Breast epithelium (tissue), 4 donors: ENCODE measurements at places on chromosomes 6 and 20. TPM values are rescaled to one million over a fixed set of nuclear protein-coding genes. Genes with fewer than 3 reads are reported as not detected.

Gene ZNF391
- total RNA-seq: 5.2 TPM

DNA sequence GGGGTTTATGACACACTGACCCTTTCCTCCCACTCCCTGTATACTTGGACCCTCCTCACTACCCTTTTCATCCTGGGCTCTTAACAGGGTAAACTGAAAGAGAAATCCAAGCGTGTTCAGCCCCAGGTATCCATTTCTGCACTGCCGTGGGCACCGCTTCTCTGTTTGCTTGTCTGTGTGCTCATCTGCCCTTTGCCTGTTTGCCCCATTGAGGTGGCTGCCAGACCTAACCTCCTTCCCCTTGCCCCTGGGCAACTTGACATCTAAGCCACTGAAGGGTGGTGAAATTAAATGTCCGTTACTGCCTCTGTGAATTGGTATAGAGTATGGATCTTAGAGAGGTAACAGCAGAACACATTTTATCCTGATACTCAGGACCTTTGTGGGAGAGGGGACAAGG lies 38.7 kb downstream of the ACSS2 start:
- H3K4me1 ChIP-seq: no peaks in the 10 kb centered on the region
- DNase-seq: no peak
- no peak overlapping the region for H3K27ac ChIP-seq

DNA sequence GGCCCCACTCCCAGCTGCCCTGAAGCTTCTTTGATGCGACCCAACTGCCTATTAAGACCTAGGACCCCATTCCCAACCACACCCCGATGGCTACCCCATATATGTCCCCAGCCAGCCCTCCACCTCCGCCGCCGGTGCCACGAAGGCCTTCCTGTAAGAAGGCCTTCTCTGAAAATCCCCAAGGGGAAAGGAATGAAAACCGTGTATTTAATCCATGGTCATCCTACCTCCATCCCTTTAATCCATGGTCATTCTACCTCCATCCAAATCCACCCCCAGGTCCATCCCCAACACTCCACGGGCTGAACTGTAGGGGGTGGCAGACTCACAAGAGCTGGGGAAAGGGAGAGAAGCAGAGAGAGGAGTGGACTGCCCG lies 545 bp upstream of the VSX1 start:
- DNase-seq: no peak
- H3K4me1 ChIP-seq: peaks cover 20% of the 10 kb centered on the region
- no peaks in the 10 kb centered on the region for H3K36me3 ChIP-seq
- no peaks in the 10 kb centered on the region for H3K27me3 ChIP-seq
- no peak overlapping the region for H3K4me3 ChIP-seq

GRCh38 chr6:166647896-166648295 lies 20.8 kb upstream of the RPS6KA2 start:
- DNase-seq: no peak
- no peak overlapping the region for H3K27ac ChIP-seq
- no peaks in the 10 kb centered on the region for H3K36me3 ChIP-seq
- H3K4me3 ChIP-seq: no peak overlapping the region
- H3K4me1 ChIP-seq: no peaks in the 10 kb centered on the region

GRCh38 chr20:59945175-59945574 lies 5.0 kb downstream of the FAM217B start:
- no peak for DNase-seq
- no peaks in the 10 kb centered on the region for H3K27me3 ChIP-seq
- H3K36me3 ChIP-seq: no peaks in the 10 kb centered on the region
- H3K27ac ChIP-seq: no peak overlapping the region
- H3K4me3 ChIP-seq: no peak overlapping the region

DNA sequence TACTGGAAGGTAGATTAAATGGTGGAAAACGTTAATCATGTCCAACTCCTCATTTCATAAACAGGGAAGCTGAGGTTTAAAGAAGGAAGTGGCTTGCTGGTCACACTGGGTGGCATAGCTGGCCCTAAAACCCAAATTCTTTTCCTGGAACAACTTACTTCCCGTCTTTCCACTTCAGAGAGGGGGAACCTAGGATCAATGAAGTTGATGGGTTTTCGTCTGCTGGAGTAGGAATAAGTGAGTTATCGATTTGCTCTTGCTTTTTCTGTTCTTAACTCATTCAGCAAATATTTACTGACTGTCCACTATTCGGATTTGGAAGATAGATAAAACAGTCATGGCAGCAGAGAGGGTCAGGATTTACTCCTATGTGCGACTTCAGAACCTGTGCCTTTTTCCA lies 1.2 kb upstream of the SYS1 start:
- H3K4me3 ChIP-seq: no peak overlapping the region
- peak overlapping the region; percentile 13 for H3K27ac ChIP-seq
- peaks cover 5% of the 10 kb centered on the region for H3K36me3 ChIP-seq
- H3K4me1 ChIP-seq: peaks cover 5% of the 10 kb centered on the region
- no peaks in the 10 kb centered on the region for H3K27me3 ChIP-seq

DNA sequence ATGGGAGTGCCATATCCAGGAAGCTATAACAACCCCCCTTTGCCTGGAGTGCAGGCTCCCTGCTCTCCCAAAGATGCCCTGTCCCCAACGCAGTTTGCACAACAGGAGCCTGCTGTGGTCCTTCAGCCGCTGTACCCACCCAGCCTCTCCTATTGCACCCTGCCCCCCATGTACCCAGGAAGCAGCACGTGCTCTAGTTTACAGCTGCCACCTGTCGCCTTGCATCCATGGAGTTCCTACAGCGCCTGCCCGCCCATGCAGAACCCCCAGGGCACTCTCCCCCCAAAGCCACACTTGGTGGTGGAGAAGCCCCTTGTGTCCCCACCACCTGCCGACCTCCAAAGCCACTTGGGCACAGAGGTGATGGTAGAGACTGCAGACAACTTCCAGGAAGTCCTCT lies 56.7 kb upstream of the TMEM181 start:
- H3K27me3 ChIP-seq: no peaks in the 10 kb centered on the region
- H3K27ac ChIP-seq: no peak overlapping the region
- peaks cover 12% of the 10 kb centered on the region for H3K36me3 ChIP-seq
- H3K4me1 ChIP-seq: no peaks in the 10 kb centered on the region
- no peak overlapping the region for H3K4me3 ChIP-seq

Gene PSMB1
- total RNA-seq: 214 TPM

DNA sequence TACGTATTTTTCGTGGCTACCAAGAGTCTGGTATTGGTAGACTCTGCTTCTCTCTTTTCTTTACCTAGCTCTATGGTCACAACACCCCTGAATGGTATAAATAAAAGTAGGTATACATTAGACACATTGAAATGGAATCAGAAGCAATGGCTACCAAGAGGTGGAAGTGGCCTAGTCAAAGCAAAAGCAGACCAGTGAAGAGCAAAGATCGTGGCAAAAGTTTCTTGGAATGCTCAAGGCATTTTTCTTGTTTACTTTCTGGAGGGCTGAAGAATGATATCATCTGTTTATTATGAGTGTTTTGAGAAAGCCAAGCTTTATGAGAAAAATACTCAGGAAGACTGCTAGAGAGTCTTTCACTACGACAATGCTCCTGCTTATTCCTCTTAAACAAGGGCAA lies 28.6 kb upstream of the MOCS1 start:
- H3K4me1 ChIP-seq: no peaks in the 10 kb centered on the region
- no peak overlapping the region for H3K4me3 ChIP-seq
- H3K27ac ChIP-seq: peak overlapping the region; percentile 10
- H3K36me3 ChIP-seq: no peaks in the 10 kb centered on the region
- no peaks in the 10 kb centered on the region for H3K27me3 ChIP-seq
- DNase-seq: no peak

DNA sequence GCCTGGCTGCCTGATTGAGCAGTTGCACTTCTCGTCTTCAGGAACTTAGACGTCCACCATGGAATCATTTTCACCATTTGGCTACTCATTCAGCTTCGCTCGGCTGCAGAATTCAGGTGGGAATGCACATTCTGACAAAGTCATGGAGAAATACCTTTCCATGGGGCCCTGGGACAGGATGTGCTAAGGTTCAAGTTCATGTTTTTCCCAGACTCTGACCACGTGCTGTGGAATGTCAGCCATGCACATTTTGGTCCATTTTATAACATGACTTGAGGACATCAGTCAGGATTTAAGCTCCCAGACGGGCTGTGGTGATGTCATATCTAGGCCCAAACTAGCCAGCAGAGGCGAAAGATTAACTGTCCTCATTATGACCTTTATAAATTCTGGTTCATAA lies 205.3 kb downstream of the TBXT start:
- no peaks in the 10 kb centered on the region for H3K4me1 ChIP-seq
- no peak for DNase-seq
- no peak overlapping the region for H3K27ac ChIP-seq
- no peaks in the 10 kb centered on the region for H3K36me3 ChIP-seq
- H3K4me3 ChIP-seq: no peak overlapping the region

DNA sequence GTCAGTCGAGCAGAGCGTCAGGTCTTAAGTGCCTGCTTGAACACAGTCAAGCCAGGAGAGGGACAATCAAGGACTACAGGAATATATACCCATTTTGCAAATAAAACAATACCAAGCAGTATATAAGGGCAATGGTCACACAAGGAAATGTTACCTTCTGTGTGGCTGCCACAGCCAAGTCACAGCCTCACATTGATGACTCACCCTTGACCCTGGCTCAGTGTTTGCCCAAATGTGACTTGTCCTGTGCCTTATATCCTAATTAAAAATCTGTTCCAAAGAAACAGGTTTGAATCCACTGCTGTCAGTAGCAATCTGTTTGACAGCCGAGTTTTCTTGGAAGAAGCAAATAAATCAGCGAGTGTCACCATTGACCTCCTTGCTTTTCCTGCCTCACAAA lies 34.3 kb downstream of the C6orf89 start:
- no peaks in the 10 kb centered on the region for H3K4me1 ChIP-seq
- no peak overlapping the region for H3K4me3 ChIP-seq
- no peaks in the 10 kb centered on the region for H3K36me3 ChIP-seq
- no peaks in the 10 kb centered on the region for H3K27me3 ChIP-seq
- H3K27ac ChIP-seq: peak overlapping the region; percentile 40

DNA sequence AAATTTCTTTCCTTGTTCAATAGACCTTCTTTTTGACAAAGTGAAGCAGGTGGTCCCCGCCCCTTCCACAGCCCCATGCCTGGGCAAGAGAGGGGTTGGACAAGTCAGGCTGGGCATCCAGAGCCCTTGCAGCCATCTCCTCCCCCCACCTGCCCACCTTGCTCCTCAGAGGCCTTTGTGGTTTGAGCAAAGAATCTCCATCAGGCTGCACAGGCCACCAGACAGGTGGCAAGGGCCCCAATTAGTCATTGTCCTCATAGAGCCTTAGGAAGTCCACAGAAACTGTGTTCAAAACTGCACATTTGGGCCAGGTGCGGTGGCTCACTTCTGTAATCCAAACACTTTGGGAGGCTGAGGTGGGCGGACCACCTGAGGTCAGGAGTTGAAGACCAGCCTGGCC lies 1.5 kb upstream of the MAPK13 start:
- H3K27ac ChIP-seq: no peak overlapping the region
- H3K4me1 ChIP-seq: peaks cover 3% of the 10 kb centered on the region
- no peaks in the 10 kb centered on the region for H3K36me3 ChIP-seq
- no peak overlapping the region for H3K4me3 ChIP-seq
- no peaks in the 10 kb centered on the region for H3K27me3 ChIP-seq

Gene FGD2
- total RNA-seq: 51.4 TPM

Gene TRIM15
- not detected for total RNA-seq

DNA sequence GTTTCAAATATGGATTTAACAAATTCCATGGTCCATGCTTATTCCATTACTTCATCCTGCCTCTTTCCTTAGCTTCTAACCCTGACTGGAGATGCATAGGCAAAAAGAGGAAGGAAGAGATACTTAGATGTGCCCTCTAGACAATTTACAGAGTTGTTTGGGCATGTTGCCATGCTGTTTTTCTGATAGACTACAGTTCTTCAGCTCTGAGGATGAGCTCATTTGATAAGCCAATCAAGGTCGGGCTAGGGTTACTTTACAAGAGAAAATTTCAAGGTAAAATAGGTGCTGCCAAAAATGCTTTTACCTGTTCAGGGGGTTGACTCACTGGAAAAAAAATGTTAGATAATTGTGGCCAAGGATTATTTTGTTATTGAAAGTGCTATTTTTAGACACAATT lies 5.9 kb downstream of the HCRTR2 start:
- H3K36me3 ChIP-seq: no peaks in the 10 kb centered on the region
- no peaks in the 10 kb centered on the region for H3K4me1 ChIP-seq
- H3K27me3 ChIP-seq: no peaks in the 10 kb centered on the region
- no peak overlapping the region for H3K4me3 ChIP-seq

DNA sequence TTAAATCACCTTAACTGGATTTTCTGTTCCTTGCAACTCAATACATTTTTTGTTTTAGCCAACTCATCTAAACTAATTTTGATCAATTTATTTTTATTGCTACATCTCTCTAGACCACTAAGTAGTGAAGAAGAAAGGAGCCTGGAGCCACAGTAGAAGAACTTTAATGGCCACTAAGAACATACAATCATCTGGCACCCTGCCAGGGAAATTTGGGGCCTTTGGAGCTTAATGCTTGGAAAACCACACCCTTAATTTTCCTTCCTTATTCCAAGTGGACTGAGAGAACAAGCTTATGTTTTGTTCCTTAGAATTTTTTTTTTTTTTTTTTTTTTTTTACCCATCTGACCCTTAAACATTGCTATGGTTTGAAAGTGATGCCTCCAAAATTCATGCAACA lies 12.0 kb upstream of the GMDS start:
- H3K27ac ChIP-seq: no peak overlapping the region
- H3K27me3 ChIP-seq: no peaks in the 10 kb centered on the region
- no peaks in the 10 kb centered on the region for H3K36me3 ChIP-seq
- H3K4me1 ChIP-seq: no peaks in the 10 kb centered on the region
- DNase-seq: no peak

Gene BANF2
- total RNA-seq: not detected

- no peaks in the 10 kb centered on the region for H3K27me3 ChIP-seq
- peak overlapping the region; percentile 67 for H3K27ac ChIP-seq
- no peak overlapping the region for H3K4me3 ChIP-seq
- H3K4me1 ChIP-seq: no peaks in the 10 kb centered on the region
- peaks cover 21% of the 10 kb centered on the region for H3K36me3 ChIP-seq
Measured at GRCh38 chr20:49230021-49230420, 10.8 kb downstream of the DDX27 start.

GRCh38 chr20:51884561-51884960 lies 82.2 kb upstream of the SALL4 start:
- H3K4me1 ChIP-seq: no peaks in the 10 kb centered on the region
- no peaks in the 10 kb centered on the region for H3K36me3 ChIP-seq
- no peak overlapping the region for H3K27ac ChIP-seq
- no peaks in the 10 kb centered on the region for H3K27me3 ChIP-seq
- no peak for DNase-seq

DNA sequence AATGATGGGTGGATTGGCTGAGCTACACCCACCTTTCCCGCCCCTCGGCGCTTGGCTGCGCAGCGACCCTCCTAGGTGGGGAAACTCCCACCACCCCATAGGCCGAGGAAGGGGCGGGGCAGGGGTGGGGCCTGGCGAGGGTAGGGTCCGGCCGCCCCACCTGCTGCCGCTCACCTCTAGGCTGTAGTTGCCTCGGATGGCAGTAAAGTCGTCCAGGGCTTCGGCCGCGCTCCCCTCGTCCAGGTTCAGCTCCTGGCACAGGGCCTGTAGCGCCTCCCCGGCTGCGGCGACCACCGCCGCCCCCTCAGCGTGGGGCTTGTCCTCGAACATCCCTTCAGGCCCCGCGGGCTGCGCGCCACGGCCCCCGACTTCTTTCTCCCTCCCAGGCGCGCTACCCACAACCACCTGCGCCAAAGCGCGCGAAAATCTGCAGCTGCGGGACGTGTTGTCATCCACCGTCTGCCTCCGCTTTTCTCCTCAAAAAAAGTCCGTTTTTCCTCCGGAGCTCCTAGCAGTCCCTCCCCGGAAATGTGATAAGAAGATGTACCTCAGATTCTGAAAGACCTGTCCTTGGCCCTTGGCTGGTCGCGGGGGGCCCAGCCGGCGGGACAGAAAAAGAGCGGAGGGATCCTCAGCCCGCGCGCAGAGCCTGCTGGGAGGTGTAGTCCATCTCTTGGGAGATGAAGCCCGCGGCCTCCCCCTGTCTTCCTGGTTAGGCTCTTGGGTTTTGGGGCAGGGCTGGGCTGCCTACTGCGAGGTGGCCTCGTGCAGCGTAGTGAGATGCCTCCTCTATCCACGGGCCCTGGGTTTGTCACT lies at the start of gene RBL1:
TSS of gene RBL1 (minus strand) at position 399 of the 816 bp plus-strand sequence. CDS start at position 330, 69 bp downstream.
- peak; percentile 64 for DNase-seq
- H3K4me1 ChIP-seq: peaks cover 4% of the 10 kb centered on the region
- H3K4me3 ChIP-seq: peak within 1 kb of the TSS; percentile 91
- no peaks in the 10 kb centered on the region for H3K36me3 ChIP-seq
- peak within 1 kb of the TSS; percentile 33 for H3K27ac ChIP-seq
